Right cardiac atrium (tissue), 5 donors: ENCODE measurements at places on chromosomes 5 and 9.

GRCh38 chr9:106487266-106487665 lies 375.7 kb upstream of the ZNF462 start:
- DNase-seq = no peak

DNA sequence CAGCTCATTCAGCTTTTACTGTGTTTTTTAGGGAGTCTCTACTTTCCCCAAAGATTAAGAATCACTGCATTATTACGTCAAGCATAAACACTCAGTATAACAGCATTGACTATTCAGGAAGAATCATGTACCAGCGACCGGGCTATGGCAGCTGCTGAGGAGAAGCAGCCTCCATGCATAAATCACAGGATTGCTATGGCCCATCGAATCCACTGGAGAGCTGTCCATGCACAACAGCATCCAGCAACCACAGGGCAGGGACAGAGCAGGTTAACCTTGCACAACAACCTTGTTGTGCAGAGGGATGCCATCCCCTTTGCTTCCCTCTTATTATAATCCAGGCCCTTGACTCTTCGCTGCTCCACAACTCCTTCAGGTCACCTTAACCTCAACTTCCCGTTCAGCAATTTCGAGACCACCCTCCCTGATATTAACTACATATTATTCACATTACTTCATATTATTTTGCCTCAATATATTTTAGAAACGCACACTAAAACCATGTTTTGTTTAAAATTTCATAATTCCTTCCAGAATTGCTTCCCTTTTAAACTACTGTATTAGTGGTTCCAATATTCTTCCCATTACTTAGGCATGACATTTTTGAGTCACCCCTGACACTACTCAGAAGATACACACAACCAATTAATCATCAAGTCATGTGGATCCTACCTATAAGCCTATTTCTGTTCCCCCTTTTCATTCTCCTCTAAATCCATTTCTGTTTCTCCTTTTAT lies 991 bp downstream of the IARS1 start:
- DNase-seq = no peak

DNA sequence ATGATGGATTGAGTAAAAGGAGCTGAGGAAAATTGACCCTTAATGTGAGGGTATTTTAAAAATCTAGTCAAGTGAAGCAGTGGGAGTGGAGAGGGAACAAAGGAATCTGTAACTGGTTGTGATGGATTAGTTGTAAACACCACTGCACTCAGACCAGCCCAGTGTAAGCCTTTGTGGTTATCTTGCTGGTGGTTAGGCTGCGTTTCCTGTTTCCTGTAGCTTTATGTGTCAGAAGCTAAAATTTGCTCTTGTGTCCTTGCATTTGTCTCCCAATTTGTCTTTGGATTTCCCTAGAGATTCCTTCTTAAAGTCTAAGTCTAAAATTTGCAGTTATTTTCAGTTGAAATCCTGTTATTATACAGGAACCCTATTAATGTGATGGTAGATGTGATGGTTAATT lies 6.3 kb downstream of the IFNA21 start:
- DNase-seq = no peak

GRCh38 chr5:52469420-52469819 lies 318.3 kb upstream of the ITGA1 start:
- no peak for DNase-seq

GRCh38 chr9:136980669-136981478 lies 1.9 kb upstream of the LCNL1 start:
- peak; percentile 69 for DNase-seq

DNA sequence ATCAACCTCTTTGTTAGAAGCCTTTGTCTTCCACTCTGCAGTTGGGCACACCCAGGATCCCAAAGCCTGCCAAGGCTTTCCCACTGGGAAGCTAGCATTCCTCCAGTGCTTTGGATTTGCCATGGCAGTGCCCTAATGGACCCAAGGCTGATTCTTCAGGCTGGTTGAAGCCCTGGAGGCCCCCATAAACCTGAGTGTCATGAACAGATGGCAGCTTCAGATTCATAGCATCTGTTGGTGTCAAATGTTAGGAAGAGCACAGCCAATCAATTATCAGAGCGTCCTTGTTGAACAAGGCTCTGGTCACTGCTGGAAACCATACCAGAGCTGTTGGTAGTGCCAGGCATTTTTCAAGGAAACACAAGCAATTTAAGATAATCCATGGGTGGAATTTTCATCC lies 241.1 kb upstream of the KLF4 start:
- no peak for DNase-seq
